ENCODE measurements at places on chromosomes 4 and X. TPM values are rescaled to one million over a fixed set of nuclear protein-coding genes. Genes with fewer than 3 reads are reported as not detected.
A peak's percentile ranks its signal among the peaks of the same experiment; 100 is the strongest.

The FGFBP1 gene
- total RNA-seq = not detected

The POF1B gene
- total RNA-seq = 0.05 TPM

The SPANXN4 gene
- not detected for total RNA-seq

The PHOX2B gene
- total RNA-seq = not detected

The H2AZ1 gene
- total RNA-seq = 447 TPM

The FANCB gene
- 17.0 TPM for total RNA-seq

The GAGE12C gene
- not detected for total RNA-seq

The KIT gene
- total RNA-seq = 0.17 TPM

DNA sequence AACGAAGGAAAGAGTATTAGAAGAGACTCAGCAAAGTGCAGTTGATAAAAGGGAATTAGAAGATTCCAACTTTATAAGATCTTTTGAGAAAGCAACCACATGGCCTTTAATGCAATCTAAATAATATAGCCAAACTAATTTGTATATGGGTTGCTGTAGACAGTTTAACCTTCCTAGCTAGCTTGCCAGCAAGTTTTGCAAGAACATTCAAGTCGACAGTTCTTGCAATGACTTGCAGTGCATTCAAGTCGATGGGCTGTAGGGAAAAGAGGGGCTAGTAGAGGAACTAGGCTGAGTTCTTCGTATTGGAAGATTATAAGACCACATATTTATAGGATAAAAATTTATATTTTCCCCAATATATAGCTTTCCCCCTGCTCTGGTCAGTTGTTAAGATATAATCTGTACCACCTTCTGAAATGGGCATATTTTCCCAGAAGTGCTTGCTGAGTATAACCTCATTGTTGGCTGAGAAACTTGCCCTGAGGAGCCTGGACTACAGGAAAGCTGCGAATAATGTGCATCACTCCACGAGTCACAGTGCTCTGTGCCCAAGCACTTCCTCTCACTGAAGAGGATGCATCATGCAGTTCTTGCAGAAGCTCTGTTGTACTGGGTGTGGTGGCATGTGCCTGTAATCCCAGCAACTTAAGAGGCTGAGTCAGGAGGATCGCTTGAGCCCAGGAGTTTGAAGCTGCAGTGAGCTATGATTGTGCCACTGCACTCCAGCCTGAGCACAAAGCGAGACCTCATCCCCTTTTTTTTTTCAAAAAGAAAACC lies 56.7 kb downstream of the DOCK11 start:
- H3K27ac ChIP-seq = peak overlapping the region; percentile 67
- peaks cover 19% of the 10 kb centered on the region for H3K4me1 ChIP-seq
- no peak overlapping the region for H3K4me3 ChIP-seq
- H3K27me3 ChIP-seq = no peaks in the 10 kb centered on the region

DNA sequence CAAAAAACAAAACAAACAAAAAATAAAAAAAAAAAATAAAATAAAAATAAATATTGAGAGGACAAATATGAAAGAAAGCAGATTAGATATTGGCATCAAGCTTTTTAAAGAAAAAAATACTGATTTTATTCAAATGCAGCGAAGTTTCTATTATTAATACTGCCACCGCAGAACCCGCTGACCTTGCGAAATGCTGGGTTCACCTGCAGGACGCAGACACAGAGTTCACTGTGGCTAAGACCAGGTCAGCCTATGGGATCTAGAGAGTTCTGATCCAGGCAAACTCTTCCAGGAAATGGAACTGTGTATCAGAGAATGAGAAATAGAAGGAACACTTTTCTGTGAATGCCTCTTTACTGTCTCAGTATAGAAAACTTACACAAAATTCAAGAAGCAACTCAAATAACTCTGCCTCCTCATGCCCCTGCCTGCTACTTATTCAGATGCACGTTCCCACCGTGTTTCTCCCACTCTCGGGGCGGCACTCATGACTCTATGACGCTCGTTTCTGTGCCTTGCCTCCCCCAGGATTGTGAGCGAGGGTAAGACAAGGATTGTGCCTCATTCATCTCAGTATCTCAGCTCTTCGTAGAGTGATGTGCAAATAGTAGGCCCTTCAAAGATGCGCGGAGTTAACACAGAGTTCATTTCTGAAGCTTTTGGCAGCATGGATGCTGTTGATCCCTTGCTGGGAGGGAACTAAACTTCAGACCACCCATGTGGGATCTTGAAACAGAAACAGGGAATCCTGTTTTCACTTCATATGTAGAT lies 44.1 kb upstream of the TLR3 start:
- H3K4me3 ChIP-seq = no peak overlapping the region
- H3K4me1 ChIP-seq = no peaks in the 10 kb centered on the region
- no peaks in the 10 kb centered on the region for H3K36me3 ChIP-seq

GRCh38 chr4:113355550-113356371 lies 306.3 kb downstream of the ANK2 start:
- H3K27ac ChIP-seq = peak overlapping the region; percentile 79
- peak; percentile 71 for DNase-seq
- peaks cover 37% of the 10 kb centered on the region for H3K4me1 ChIP-seq
- H3K27me3 ChIP-seq = peaks cover 25% of the 10 kb centered on the region

GRCh38 chrX:28189011-28189410 lies 207.8 kb upstream of the DCAF8L1 start:
- no peaks in the 10 kb centered on the region for H3K36me3 ChIP-seq
- H3K4me1 ChIP-seq = no peaks in the 10 kb centered on the region
- no peak for DNase-seq
- no peak overlapping the region for H3K27ac ChIP-seq
- H3K27me3 ChIP-seq = no peaks in the 10 kb centered on the region
- no peak overlapping the region for H3K4me3 ChIP-seq

- H3K36me3 ChIP-seq = peaks cover 3% of the 10 kb centered on the region
- H3K4me1 ChIP-seq = peaks cover 34% of the 10 kb centered on the region
- no peaks in the 10 kb centered on the region for H3K27me3 ChIP-seq
- H3K4me3 ChIP-seq = no peak overlapping the region
- no peak for DNase-seq
- H3K27ac ChIP-seq = no peak overlapping the region
Observed at GRCh38 chrX:136199365-136199764, 51.8 kb downstream of the MAP7D3 start.

DNA sequence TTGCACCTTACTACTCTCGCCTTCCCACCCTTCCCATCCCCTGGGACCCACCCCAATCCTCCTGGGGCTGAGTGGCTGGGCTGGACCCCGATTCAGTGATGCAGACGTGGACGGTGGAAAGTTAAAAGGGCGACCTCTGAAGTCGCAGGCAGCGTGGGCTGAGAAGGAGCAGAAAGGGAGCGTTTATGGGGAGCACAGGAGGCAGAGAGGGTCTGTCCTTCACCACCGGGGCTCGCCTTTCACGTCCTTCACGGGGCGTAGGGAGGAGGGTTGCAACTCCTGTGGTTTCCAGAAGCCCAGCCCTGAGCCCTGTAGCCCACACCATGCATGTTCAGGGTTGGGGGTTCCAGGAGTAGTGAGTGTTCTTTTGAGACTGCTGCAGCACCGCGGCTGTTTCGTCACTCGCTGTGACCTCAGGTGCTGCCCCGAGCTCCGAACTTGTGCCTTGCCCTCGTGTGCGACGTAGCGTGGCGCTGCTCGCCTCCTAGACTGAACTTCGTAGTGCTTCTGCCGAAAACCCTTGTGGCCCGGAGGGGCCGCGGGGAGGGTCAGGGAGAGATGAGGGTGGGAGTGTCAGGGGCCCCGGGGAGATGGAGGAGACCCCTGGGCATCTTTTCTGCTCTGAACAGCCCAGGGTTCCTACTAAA lies 1.6 kb downstream of the NHS start:
- DNase-seq = no peak
- H3K36me3 ChIP-seq = no peaks in the 10 kb centered on the region
- no peak overlapping the region for H3K4me3 ChIP-seq
- no peak overlapping the region for H3K27ac ChIP-seq
- H3K27me3 ChIP-seq = peaks cover 13% of the 10 kb centered on the region

DNA sequence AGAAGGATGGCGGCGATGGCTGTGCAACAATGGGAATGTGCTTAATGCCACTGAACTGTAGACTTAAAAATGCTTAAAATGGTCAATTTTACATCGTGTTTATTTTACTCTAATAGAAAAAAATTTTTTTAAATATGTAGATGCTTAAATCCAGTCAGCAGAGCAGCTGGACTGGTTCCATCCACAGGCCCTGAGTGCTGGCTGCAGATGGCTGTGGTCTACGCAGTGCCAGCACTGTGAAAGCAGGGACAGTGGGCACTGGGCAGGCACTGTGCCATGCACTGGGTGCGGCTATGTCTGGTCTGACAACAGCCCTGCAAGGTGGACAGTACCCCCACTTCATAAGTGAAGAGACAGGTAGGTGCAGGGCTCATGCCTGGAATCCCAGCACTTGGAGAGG lies 175.2 kb downstream of the AFAP1 start:
- no peak for DNase-seq
- H3K4me1 ChIP-seq = peaks cover 17% of the 10 kb centered on the region
- H3K36me3 ChIP-seq = peaks cover 3% of the 10 kb centered on the region

DNA sequence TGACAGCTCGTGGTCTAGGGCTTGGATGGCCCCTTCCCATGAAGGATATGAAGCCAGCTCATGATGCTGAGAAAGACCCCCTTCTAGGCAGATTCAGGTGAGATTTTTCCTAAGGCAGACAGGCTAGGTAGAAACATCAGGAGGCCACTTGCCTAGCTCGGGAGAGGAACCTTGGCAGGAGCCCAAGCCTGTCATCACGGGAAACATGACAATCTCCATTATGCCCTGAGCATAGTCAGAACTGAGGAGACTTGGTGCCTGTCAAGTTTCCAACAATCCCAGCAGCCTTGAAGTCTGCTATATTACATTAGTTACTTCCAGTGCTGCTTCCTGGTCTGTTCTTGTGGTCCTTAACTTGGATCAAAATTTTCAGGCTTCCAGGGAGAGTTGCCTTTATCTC lies 18.7 kb upstream of the WDR1 start:
- H3K36me3 ChIP-seq = peaks cover 2% of the 10 kb centered on the region
- H3K27ac ChIP-seq = no peak overlapping the region
- H3K4me1 ChIP-seq = no peaks in the 10 kb centered on the region
- DNase-seq = no peak
- no peaks in the 10 kb centered on the region for H3K27me3 ChIP-seq

DNA sequence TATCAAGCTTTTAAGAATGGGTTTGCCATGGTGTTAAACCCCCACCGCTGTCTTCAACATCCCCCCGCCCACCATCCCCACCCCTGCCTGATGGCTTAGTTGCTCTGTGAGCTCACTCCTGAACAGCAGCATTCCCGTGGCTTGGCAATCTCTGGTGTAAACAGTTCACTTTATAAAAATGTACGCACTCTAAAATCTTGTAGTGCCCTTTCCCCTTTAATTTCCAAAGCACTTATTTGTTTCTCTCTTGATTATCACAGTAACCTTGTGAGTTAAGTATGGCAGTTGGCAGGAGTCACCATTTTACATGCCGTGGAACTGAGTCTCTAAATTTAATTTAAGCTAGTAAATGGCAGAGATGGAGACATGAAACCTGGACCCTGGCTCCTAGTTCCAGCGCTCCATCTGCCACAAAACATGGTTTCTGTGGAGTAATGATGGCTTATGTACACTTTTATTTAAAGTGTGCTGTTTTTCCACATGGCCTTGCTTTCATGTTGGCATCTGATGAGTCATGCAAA lies 123.1 kb downstream of the AFF1 start:
- DNase-seq = no peak
- no peaks in the 10 kb centered on the region for H3K27me3 ChIP-seq
- H3K36me3 ChIP-seq = peaks cover 23% of the 10 kb centered on the region
- no peak overlapping the region for H3K4me3 ChIP-seq
- H3K4me1 ChIP-seq = peaks cover 71% of the 10 kb centered on the region

GRCh38 chr4:139740121-139740520 lies 74.5 kb downstream of the MGST2 start:
- H3K27me3 ChIP-seq = peaks cover 28% of the 10 kb centered on the region
- H3K27ac ChIP-seq = no peak overlapping the region
- H3K4me1 ChIP-seq = no peaks in the 10 kb centered on the region
- no peak overlapping the region for H3K4me3 ChIP-seq
- no peaks in the 10 kb centered on the region for H3K36me3 ChIP-seq
- DNase-seq = no peak

- no peak for DNase-seq
- no peak overlapping the region for H3K4me3 ChIP-seq
- H3K4me1 ChIP-seq = peaks cover 6% of the 10 kb centered on the region
- H3K27ac ChIP-seq = no peak overlapping the region
Observed at GRCh38 chr4:142440093-142440492, 406.0 kb downstream of the INPP4B start.

GRCh38 chrX:54430519-54430918 lies 9.7 kb upstream of the TSR2 start:
- no peaks in the 10 kb centered on the region for H3K27me3 ChIP-seq
- no peak for DNase-seq
- no peak overlapping the region for H3K27ac ChIP-seq
- H3K36me3 ChIP-seq = no peaks in the 10 kb centered on the region

- no peaks in the 10 kb centered on the region for H3K27me3 ChIP-seq
- no peak overlapping the region for H3K4me3 ChIP-seq
- no peaks in the 10 kb centered on the region for H3K4me1 ChIP-seq
- no peaks in the 10 kb centered on the region for H3K36me3 ChIP-seq
Observed at GRCh38 chr4:156248917-156249316, 295.3 kb upstream of the CTSO start.

- DNase-seq = no peak
- H3K4me3 ChIP-seq = no peak overlapping the region
- no peaks in the 10 kb centered on the region for H3K36me3 ChIP-seq
- H3K27me3 ChIP-seq = no peaks in the 10 kb centered on the region
Observed at GRCh38 chr4:157558016-157558415, 337.5 kb downstream of the GRIA2 start.

GRCh38 chr4:140947506-140947905 lies 185.8 kb downstream of the RNF150 start:
- H3K27me3 ChIP-seq = no peaks in the 10 kb centered on the region
- no peaks in the 10 kb centered on the region for H3K36me3 ChIP-seq
- DNase-seq = no peak

- H3K4me1 ChIP-seq = peaks cover 3% of the 10 kb centered on the region
- DNase-seq = no peak
- H3K27me3 ChIP-seq = no peaks in the 10 kb centered on the region
- H3K27ac ChIP-seq = no peak overlapping the region
Observed at GRCh38 chrX:134537179-134537955, 77.4 kb downstream of the HPRT1 start.

GRCh38 chr4:89906777-89907521 lies 12.3 kb downstream of the MMRN1 start:
- H3K27ac ChIP-seq = no peak overlapping the region
- DNase-seq = no peak
- H3K4me3 ChIP-seq = no peak overlapping the region
- H3K36me3 ChIP-seq = no peaks in the 10 kb centered on the region
- no peaks in the 10 kb centered on the region for H3K4me1 ChIP-seq

GRCh38 chr4:1297456-1298325 lies 8.0 kb downstream of the MAEA start:
- no peak overlapping the region for H3K27ac ChIP-seq
- peaks cover 7% of the 10 kb centered on the region for H3K4me1 ChIP-seq
- DNase-seq = no peak
- peaks cover 24% of the 10 kb centered on the region for H3K36me3 ChIP-seq
- H3K4me3 ChIP-seq = no peak overlapping the region
- H3K27me3 ChIP-seq = no peaks in the 10 kb centered on the region

GRCh38 chr4:8645753-8646124 lies 53.2 kb downstream of the CPZ start:
- no peak overlapping the region for H3K4me3 ChIP-seq
- H3K27ac ChIP-seq = no peak overlapping the region
- no peak for DNase-seq
- H3K4me1 ChIP-seq = no peaks in the 10 kb centered on the region

Measured in activated T-helper 1 cell treated with anti-CD3 and anti-CD28 coated beads, Interleukin-12 subunit alpha, Interleukin-12 subunit beta, Interleukin-2, Interleukin-4 antibody, amounts not matched to agents 30 ng/mL and 10 ng/mL and 1 ng/mL, durations not matched to agents 14 hours and 24 hours and 36 hours (primary cell).